ENCODE measurements at places on chromosomes 5 and 9.
A peak's percentile ranks its signal among the peaks of the same experiment; 100 is the strongest.

DNA sequence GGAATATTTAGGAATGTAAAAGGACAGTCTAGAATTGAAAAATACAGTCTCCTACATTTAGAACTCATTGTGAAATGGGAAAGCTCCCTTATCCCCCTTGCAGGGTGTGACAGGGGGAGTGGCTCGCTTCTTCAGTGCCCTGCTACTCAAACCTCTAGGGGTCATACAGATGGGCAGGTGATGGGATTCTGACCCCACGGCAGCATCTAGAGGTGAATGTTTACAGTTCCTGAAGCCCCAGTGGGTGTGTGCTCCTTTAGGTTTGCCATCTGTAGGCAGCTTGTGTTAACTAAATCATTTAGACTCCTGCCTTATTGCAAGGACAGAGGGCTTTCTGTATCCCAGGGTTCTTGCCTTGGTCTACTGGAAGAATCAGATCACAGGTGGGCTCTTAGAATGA is 271.0 kb upstream of the MPDZ start:
- no peak for DNase-seq

DNA sequence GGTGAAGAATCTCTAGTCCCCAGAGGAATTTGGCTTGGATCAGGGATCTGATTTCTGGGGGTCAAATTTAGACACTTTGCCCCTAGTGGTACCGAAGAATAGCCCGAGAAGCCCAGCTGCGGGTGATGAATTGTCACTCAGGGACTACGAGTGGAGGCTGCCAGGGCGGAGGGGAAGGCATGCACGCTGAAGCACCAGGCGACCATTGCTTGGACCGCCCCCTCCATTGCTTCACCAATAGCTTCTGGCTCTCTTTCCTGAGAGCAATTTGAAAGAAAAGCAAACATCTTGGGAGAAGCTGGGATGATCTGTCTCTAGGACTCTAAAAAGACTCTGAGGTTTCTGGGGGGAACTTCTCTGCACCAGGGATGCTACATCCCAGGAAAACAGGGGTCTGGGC is 137.6 kb downstream of the CRB2 start:
- DNase-seq: no peak

DNA sequence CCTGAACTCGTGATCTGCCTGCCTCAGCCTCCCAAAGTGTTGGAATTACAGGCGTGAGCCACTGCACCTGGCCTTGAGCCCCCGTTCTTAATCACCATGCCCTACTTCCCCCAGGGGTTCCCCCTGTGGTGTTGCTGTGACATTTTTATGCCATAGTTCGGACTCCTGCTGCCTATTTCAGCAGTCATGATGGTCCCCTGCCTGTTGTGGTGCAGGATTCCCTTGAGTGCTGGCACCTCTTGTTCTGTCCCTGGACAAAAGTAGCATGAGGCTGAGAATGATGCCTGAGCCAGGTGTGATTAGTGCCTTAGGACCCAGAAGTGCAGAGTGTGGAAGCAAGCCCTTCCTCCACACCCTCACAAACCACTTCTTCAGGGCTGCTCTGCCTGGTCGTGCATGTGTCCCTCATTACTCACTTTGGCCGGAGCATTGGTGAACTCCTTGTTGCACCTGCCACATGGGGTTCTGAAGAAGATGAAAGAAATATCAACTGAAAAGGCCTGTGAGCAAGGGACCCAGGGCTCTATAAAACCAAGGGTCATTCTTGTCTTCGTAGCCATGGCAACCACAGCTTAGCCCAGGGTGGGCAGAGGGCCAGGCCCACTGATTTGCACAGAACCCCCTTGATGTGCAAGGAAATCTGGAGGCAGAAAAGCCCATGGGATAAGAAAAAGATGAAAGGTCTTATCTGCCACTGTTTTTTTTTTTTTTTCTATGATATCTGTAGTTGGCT is 228.0 kb downstream of the NTRK2 start:
- DNase-seq: no peak

DNA sequence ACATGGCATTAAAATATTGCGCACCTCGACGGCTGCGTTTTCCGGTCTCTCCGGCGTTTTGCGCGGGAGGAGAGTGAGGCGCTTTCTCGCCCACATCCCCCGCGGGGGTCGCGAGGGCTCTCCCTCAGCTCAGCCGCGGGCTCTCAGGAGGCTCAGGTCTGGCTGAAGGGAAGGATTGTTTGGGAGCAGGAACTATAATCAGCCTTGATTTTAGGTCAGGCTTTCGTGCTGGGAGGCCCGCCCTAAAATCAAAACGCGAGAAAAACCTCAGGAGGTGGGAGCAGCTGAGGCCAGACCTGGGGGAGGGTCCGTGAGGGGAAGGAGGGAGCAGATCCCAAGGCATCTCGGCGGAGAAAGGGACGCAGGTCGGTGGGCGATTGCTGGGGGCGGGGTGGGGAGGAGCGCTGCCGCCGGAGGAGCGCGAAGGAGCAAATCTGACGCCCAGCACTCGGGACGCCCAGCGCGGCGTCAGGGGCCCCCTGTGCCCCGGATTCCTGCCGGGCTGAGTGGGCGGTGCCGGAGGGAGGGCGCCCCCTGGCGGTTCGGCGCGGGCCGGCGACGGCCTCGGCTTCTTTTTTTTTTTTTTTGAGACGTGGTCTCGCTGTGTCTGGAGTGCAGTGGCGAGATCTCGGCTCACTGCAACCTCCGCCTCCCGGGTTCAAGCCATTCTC is 18.7 kb upstream of the RNF130 start:
- peak; percentile 20 for DNase-seq

DNA sequence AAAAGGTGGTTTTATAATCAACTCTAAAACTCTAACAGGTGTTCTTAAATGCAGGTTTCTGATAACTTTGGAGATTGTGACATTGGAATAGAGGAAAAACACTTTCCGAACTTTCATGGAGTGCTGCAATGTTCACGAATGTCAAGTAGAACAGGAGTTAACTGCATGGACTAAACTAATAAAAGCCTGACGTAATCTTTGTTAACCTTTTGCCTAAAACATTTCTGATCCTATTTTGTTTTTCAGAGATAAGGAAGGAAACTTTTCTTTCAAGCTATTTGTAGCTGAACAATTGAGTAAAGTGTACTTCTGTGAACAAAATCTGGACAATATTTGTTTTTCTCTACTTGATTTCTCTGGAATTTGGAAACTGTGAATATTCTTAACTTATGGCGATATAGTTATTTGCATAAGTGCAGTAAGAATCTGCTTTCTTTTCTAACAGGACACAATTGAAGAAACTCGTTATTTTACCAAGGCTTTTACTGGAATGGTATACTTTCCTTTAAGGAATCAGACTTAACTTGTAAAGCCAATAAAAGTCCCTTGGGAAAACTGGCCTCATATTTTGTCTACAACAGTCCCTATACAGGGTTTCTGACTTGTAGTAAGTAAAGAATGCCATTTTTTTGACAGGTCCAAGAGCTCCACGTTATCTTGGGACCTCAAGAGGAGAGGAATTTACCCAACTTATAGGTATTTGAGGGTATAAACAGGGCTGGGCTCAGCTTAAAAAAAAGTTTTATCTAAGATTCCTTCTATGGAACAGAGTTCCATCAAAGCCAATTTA is 154.7 kb downstream of the NXNL2 start:
- no peak for DNase-seq

DNA sequence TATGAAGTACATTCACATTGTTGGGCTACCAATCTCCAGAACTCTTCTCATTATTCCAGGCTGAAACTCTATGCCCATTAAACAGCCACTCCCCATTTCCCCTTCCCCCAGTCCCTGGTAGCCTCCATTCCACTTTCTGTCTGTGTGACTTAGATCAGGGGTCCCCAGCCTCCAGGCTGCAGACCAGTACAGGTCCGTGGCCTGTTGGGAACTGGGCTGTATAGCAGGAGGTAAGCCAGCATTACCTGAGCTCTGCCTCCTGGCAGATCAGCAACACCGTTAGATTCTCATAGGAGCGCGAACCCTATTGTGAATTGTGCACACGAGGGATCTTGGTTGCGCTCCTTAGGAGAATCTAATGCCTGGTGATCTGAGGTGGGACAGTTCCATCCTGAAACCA is 23.1 kb downstream of the ZNF618 start:
- DNase-seq: no peak

GRCh38 chr5:167953151-167953798 is 338.2 kb upstream of the WWC1 start:
- no peak for DNase-seq

- peak; percentile 45 for DNase-seq
Measured at GRCh38 chr9:114484854-114485443, 20.3 kb downstream of the WHRN start.

DNA sequence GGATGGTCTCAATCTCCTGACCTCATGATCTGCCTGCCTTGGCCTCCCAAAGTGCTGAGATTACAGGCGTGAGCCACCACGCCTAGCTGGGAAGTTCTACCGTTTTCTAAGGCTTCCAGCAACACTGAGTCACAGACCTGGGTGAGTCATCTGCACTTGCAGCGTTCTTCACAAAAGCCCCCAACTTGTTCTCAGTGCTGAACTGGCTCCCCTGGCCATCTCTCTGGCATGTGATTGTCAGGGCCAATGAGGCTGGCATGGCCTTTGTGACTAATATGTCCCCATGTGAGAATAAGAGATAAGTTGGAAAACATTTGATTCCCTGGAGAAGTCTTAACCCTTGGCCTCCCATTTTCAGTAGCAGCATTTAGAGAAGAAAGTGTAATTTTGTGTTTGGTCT is 124.4 kb downstream of the WDR41 start:
- DNase-seq: no peak

DNA sequence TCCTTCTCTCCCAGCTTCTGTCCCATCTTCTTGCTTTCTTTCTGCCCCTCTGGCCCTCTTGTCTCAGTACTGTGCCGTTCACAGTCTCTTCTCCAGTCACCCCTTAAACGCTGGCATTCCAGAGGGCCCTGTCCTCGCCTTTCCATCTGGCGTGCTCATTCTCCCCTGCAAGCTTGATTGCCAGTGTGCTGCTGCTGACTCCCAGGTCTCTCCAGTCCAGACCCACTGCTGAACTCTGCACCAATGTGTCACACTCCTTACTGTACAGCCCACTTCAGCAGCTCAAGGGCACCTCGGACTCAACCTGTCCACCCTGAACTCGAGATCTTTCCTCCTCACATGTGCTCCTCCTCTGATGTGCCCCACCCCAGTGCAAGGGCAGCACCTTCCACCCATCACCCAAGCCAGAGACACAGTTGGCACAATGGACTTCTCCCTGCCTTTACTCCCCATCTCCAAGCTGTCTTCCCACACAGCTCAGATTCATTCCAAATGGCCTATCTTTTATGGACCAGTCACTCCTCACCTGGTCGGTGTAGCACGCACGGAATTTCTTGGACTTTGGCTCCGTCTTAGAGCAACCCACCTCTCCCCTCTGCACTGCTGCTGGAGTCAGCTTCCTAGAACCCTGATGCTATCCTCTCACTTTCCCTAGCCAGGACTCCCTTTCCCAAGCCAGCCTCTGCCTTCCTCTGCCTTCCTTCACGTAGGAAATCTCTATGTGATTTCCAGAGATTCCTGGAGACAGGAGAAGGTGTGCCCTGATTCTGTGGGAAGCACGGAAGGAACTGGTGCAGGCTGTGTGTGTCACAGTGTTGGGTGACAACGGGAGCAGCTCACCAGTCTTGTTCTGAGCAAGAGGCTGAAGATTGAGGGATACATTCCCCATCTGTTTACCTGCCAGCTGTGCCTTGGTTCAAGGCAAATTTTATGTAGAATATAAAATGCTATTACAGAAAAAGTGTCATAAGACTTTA is 26.0 kb upstream of the SLC2A8 start:
- no peak for DNase-seq

- DNase-seq: no peak
Measured at GRCh38 chr5:68137511-68138140, 77.9 kb upstream of the PIK3R1 start.
